ENCODE measurements at places on chromosomes 2 and 18. TPM values are rescaled to one million over a fixed set of nuclear protein-coding genes. Genes with fewer than 3 reads are reported as not detected.

Gene PTCD3
- total RNA-seq, result 68.1 TPM

Gene ALMS1
- total RNA-seq, result 12.3 TPM

Gene FMNL2
- 30.2 TPM for total RNA-seq

Gene CD8B2
- not detected for total RNA-seq

Gene GYPC
- total RNA-seq, result 135 TPM

Gene ERBB4
- total RNA-seq, result 0.17 TPM

Gene CFAP65
- total RNA-seq, result not detected

Gene TMEFF2
- total RNA-seq, result 0.33 TPM

Gene GKN1
- total RNA-seq, result not detected

Gene RBM44
- 0.17 TPM for total RNA-seq

Gene MTIF2
- 49.8 TPM for total RNA-seq

Gene PAX8
- total RNA-seq, result 0.51 TPM

Gene BMPR2
- total RNA-seq, result 16.2 TPM

Gene STEAP3
- total RNA-seq, result 13.7 TPM

Gene C2orf15
- total RNA-seq, result under 0.01 TPM

Data from fibroblast of lung (primary cell).